Activated CD4-positive, alpha-beta T cell treated with anti-CD3 and anti-CD28 coated beads, Interleukin-2, amount 50 U/mL, for 1 hour (primary cell): ENCODE measurements at places on chromosomes 6 and 20.
A peak's percentile ranks its signal among the peaks of the same experiment; 100 is the strongest.

- peak; percentile 64 for DNase-seq
Observed at GRCh38 chr6:136753624-136754023, 38.7 kb downstream of the MAP3K5 start.

- DNase-seq: no peak
Observed at GRCh38 chr20:10497791-10498190, 62.7 kb downstream of the SLX4IP start.

DNA sequence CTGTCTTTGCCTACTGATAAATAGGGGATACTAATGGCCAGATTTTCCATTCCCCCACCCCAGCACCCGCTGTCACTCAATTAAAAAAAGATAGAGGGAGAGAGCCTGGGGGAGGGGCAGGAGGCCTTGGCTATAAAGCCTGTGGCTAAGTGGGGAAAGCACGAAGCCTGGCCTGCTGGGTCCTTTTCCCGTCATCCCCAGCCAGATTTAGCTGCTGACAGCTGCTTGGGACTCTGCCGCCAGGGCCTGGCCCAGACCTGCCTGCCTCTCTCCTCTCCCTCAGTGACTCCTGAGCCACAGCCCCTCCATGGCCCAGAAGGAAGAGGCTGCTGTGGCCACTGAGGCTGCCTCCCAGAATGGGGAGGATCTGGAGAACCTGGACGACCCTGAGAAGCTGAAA, at the start of gene APOBEC2:
APOBEC2 (plus strand) TSS at position 162 of the 400 bp plus-strand sequence; CDS start at position 308, 146 bp downstream.
- DNase-seq: no peak

DNA sequence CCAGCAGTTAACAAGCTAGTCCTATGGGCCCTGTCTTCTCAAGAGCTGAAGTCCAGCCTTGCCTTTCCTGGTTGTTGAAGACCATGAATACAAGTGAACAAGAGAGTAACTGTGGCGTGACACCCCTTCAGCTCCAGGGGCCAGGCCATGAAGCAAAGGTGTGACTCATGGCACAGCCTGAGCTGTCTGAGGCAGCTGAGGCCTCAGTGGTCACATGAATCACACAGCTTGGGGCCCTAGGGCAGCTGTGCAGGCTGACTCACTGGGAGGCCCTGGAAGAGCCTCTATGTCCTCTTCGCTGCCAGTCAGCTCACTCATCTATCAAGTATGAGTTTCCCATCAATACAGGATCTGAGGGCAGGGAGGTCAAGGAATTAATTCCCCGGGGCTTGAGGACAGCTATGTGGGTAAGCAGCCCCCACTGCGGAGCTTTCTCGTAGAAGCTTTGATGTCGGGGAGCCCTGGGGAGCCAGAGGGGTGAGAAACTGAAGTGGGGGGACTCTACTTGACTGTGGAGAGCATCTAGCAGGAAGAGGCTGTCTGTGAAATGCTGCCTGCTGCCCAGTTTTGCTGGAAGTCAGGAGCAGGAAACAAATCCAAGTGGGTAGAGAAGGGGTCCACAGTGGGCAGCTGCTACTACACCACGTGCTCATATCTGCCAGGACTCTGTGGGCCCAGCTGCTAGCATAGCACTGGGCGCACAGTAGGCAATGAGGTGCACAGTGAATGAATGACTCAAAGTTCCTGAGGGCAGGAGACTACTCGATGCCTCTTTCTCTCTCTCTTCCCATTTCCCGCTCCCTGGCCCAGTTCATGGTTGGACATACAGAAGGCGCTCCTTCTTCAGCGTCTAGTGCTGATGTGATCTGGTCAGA, 13.7 kb upstream of the FAM83C start:
- DNase-seq: no peak

DNA sequence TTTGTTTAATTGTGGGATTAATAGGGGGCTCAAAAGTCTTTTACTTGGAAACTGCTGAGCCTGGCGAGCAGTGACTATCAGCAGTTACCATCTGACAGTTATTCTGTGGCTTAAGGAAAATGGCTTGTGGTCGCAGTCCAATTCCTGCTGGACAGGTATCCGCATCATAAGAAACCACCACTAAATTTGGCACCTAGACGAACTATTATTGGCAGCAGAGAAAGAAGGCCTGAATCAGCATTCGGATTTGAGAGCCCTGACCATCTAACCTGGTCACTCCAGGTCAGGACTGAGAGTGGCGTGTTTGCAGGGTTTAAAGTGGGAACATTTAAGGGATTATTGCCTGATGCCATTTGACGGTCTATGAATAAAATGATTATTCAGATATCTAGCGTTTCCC, 146.4 kb downstream of the RPS12 start:
- DNase-seq: no peak

DNA sequence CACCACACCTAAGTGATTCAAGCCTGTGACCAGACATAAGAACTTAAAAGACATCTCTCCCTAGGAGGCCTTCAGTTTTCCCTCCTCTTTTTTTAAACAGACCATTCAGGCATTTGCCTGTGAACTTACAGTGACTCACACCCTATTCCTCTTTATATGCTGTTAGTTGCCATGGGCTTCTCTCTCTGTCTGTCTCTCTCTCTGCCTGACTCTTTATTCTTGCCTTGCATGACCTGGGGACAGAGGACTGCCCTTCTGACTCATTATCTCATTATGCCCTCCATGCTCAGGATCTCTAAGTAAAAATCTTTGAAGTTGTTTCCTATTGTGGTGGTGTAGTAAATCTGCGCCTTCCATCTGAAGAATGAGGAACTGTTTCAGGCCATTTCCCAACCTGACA, 442.2 kb upstream of the MAN1A1 start:
- DNase-seq: no peak

DNA sequence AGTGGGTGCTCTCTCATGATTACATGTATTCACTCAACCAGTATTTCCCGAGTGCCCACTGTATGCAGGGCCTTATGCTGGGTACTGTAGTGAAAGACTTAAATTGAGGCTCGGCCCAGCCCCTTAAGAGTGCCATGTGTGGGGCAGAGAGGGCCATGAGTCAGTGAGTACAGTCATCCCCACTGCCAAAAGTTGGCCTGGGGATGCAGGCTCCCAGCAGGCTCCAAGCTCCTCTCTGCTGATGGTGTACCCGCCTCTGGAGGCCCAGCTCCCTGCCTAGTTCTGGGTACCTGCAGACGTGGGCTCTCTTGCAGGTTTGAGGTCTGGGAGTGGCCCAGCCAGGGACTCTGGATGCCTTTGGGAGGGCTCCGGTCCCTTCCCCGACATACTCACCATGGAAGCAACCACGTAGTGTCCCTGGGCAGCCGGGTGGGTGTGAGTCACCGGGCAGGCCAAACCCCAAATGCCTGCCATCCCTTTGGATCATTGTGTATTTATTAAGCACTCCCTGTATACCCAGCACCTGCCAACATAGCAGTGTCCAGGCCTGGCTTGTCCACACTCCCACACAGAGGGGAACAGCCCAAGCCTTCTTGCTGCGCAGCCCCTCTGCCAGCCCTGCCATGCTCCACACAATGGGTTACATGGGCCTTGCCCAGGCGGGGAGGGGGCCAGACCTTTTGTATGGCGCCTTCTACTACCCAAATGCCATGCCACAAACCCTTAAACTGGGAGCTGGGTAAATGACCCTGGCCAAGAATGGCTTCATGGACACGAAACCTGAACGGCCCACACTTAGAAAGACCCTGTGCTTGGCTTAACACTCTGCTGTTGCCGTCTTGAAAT, 153.6 kb downstream of the VEGFA start:
- no peak for DNase-seq

DNA sequence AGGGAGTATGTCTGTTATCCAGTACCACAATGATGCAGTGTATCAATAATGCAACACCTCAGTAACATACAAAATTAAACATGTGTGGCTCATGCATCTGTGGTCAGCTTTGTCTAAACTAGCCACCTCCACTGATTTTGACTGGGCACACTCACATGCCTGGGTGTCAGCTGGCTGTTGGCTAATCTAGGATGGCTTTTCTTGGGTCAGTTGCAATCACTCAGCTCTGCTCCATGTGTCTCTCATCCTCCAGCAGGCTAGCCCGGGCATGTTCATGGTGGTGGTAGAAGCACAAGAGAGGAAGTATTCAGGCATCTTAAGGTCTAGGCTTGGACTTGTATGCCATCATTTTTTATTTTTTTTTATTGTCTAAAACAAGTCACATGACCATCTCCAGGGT, 59.3 kb upstream of the JAG1 start:
- no peak for DNase-seq

GRCh38 chr6:43712579-43712978, 25.0 kb upstream of the MRPS18A start:
- DNase-seq: no peak

- DNase-seq: no peak
Observed at GRCh38 chr20:24614341-24614740, 144.9 kb downstream of the SYNDIG1 start.

GRCh38 chr6:107629548-107630129, 139.7 kb downstream of the SOBP start:
- no peak for DNase-seq

GRCh38 chr6:52635049-52635577, 35.8 kb upstream of the TMEM14A start:
- DNase-seq: no peak

DNA sequence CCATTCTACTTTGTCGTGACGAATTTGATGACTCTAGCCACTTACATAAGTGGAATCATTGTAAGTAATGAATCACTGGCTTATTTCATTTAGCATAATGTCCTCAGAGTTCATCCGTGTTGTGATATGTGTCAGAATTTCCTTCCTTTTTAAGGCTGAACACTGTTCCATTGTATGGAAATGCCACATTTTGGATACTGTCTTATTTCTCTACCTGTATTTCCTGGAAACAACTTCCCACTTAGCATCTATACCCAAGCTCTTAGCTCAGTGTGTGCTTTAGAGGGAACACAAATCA, 28.8 kb upstream of the GGTLC1 start:
- DNase-seq: no peak

DNA sequence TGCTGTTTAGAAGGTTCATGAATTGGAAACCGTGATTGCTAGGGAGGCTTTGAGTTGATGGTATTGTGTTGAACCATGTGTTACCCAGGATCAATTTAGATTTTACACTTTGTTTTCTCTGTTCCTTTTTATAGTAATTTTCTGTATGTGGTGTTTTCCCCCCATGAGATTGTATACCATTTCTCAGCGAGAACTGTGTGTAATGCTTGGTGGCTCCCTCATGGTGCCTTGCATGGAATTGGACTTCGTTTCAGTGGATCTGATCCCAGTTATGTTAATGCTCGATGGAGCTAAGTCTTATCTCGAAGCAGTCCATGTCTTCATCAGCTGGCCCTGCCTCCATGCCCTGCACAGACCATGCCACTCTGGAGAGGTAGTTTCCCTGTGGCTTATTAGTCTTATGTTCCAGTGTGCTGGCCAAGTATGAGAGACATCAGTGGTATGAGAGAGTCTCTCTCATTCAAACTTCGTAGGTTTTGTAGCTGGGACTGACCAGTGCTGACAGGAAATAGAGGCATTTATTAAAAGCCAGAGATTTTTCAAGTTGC, 18.7 kb downstream of the PTPN1 start:
- no peak for DNase-seq

- peak; percentile 13 for DNase-seq
Observed at GRCh38 chr20:43942667-43943285, 28.1 kb downstream of the TOX2 start.

GRCh38 chr6:37741757-37742400, 44.2 kb upstream of the MDGA1 start:
- no peak for DNase-seq

DNA sequence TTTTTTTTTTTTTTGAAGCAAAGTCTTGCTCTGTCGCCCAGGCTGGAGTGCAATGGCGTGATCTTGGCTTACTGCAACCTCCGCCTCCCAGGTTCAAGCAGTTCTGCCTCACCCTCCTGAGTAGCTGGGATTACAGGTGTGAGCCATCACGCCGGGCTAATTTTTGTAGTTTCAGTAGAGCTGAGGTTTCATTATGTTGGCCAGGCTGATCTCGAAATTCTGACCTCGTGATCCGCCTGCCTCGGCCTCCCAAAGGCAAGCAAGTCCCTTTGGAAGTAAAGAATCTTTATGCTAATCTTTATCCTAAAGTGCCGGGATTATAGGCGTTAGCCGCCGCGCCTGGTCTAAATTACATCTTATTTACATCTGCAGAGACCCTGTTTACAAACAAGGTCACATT, 1.5 kb downstream of the PSMG4 start:
- no peak for DNase-seq

DNA sequence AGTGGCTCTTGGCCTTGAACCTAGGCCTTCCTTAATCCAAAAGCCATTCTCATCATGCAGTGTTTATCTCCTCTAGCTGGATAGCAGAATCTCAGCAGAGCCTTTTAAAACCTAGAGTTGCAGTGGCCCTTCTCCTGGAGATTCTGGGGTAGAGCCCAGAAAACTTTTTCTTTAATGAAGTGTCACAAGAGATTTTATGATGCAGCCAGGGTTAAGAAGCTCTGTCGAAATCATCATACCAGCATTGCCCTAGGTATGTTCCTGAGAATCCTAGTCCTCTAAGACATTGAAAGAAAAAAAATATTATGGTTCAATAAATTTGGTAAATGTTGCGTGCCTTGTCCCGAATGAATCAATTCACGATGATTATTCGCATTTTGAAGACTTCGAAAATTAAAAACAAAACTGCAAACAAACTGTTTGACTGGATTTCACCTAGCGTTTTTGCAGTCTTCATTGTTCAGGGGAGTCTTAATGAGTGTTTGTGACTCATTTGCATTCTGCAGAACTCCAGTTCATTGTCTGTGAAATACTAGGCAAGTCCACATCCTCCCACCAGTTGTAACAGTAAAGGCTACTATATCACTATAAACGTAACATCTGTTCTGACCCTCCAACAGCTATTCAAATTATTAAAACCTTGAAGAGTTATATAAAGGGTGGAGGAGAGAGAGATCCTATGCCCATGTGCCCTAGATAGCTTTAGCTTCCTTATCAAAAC, 198.6 kb downstream of the UST start:
- DNase-seq: no peak

GRCh38 chr6:75267461-75267860, 17.1 kb downstream of the TMEM30A start:
- DNase-seq: no peak

- no peak for DNase-seq
Observed at GRCh38 chr6:42350911-42351310, 100.8 kb downstream of the TRERF1 start.

DNA sequence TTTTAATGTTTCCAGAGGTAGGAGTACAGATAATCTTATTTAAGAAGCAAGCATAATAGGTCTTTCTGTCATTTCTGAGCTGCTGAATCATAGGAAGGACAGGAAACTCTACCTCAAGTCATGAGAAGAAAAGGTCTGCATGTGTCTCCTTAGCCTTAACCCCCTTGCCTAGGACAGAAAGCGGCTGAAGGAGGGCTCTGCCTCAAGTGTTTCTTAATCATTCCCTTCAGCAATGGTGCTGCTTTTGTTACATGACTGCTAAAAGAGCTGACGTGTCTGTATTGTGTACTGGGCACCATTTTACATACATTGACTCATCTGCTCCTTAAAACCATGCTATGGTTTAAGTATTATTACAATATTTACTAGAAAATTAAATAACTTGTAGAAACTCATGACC, 564.0 kb upstream of the AGPAT4 start:
- no peak for DNase-seq

GRCh38 chr6:156598071-156598854, 178.9 kb upstream of the ARID1B start:
- no peak for DNase-seq

GRCh38 chr6:140003217-140003616, 628.8 kb upstream of the CITED2 start:
- DNase-seq: no peak
